Bone marrow (tissue), 2 donors: ENCODE measurements at places on chromosomes 4 and X.

GRCh38 chr4:158827543-158827981 lies 58.7 kb downstream of the FNIP2 start:
- DNase-seq, result no peak

GRCh38 chrX:21658746-21659145 lies 616 bp upstream of the KLHL34 start:
- DNase-seq, result no peak

DNA sequence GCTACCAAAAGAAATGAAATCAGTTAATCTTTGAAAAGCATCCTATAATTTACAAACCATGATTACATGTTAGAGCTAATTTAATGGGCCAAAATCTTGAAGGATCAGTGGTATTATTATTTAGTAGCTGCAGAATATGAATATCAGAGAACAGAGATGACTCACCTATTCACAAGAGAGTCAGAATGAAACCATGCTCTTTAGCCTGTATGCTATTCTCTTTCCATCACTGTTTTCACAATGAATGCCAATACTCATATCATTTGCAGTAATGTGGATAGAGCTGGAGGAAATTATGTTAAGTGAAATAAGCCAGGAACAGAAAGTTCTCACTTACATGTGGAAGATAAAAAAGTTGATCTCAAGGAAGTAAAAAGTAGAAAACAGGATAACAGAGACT lies 414.1 kb downstream of the CENPC start:
- DNase-seq, result no peak

DNA sequence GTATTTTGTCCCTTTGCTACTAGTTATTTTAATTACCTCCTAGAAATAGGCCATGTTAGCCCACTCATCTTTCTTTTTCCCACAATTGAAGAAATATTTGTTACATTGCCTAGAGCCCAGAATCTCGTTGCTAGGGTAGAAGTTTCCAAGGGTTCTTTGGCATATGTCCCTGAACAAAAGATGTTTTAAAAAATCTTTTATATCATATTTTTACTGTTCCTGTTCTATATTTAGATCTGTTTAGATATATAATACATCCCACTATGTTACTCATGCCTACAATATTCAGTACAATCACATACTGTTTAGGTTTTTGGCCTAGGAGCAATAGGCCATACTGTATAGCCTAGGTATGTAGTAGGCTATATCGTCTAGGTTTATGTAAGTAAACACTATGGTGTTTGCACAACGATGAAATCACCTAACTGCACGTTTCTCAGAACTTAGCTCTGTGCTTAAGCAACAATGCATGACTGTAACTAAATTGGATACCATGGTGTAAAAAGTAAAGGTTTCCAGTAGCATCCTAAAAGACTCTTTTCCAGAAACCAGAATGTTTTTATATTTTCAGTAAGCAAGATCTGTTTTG lies 236.0 kb upstream of the SLIT2 start:
- DNase-seq, result no peak

- no peak for DNase-seq
Observed at GRCh38 chr4:85419103-85419502, 55.8 kb upstream of the ARHGAP24 start.

GRCh38 chrX:64571011-64571410 lies 175.8 kb upstream of the MTMR8 start:
- no peak for DNase-seq

- DNase-seq, result no peak
Observed at GRCh38 chrX:110192516-110192915, 125.4 kb downstream of the AMMECR1 start.

GRCh38 chr4:7104366-7105031 lies 36.6 kb upstream of the GRPEL1 start:
- DNase-seq, result no peak

DNA sequence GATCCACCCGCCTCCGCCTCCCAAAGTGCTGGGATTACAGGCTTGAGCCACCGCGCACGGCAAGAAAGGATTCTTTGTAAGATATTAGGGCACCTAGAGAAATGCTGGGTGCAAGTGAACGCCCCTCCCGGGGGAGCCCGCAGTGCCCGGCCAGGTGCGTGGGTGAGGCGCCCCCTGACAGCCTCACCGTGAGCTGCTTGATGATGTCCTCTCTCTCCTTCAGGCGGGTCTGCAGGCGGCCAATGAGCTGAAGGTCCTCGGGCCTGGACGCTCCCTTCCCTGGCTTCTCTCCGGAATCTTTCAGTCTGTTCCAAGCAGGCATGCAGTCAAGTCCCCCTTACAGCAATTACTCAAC lies 21.9 kb downstream of the MED28 start:
- no peak for DNase-seq

- DNase-seq, result no peak
Observed at GRCh38 chr4:17805580-17806155, 4.9 kb downstream of the DCAF16 start.

GRCh38 chr4:61068060-61068459 lies 132.1 kb upstream of the ADGRL3 start:
- DNase-seq, result no peak

- no peak for DNase-seq
Observed at GRCh38 chrX:106481341-106481740, 130.4 kb upstream of the RADX start.

GRCh38 chrX:24920769-24921168 lies 95.0 kb downstream of the ARX start:
- no peak for DNase-seq

DNA sequence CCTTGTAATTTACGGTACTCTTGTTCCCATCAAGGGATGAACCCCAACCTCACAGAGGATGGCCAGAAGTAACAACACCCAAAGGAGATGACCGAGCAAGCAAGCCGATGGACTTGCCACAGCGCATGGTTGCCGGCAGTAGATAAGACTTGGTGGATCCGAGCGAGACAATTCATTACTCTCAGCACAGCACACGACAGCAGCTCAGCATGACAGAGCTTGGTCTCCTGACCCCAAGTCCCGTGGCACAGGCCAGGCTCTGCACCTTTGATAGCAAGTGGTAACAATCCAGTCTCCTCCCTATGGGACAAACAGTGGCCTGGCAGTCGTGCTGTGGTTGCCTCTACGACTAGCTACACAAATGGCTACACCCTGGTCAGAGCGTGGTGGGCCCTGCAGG lies 26.3 kb downstream of the RWDD4 start:
- DNase-seq, result no peak

GRCh38 chrX:153568451-153569011 lies 30.4 kb downstream of the CCNQ start:
- no peak for DNase-seq

DNA sequence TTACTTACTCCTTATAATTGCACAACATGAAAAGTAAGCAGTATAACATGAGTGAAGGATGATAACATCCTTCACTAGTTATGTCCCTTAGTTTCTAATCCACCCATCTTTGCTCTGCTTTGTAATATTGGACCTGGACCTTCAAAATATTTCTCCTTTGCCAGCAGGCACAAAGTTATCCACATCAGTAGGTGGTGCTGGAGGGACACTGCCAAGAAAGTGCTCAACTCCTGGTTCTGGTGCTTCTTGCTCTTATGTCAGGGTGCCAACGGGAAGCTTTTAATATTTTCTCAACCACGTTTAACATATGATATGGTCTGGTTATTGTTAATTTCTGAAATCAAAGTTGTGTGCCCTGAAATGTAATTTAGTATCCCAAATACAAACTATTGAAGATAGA lies 49.1 kb downstream of the TMEM165 start:
- DNase-seq, result no peak

DNA sequence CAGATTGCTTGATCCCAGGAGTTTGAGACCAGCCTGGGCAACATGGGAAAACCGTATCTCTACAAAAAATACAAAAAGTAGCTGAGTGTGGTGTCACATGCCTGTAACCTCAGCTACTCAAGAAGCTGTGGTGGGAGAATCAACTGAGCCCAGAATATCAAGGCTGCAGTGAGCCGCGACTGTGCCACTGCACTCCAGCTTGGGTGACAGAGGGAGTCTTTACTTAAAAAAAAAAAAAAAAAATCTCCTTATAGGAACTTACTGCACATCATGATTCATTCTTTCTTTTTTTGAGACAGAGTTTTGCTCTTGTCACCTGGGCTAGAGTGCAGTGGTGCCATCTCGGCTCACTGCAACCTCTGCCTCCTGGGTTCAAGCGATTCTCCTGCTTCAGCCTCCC lies 24.3 kb downstream of the UPF3B start:
- DNase-seq, result no peak

DNA sequence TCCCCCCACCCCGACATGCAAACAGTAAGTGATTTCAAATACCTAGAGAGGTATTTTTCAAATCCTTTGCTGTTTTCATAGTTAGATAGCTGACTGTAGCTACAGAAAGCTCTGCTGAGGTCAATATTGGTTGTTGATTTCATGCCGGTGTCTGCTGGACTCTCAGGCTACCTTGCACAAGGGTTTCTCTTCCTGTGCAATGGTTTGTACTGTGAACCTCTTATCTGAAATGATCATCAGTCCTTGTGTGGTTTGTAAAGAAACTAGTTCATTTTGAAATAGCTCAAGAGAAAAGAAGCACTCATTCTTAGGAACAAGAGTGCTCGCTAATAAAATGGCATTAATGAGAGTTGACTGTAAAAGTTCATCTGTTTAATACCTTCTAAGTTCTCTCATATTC lies 2.1 kb downstream of the MTM1 start:
- DNase-seq, result no peak

DNA sequence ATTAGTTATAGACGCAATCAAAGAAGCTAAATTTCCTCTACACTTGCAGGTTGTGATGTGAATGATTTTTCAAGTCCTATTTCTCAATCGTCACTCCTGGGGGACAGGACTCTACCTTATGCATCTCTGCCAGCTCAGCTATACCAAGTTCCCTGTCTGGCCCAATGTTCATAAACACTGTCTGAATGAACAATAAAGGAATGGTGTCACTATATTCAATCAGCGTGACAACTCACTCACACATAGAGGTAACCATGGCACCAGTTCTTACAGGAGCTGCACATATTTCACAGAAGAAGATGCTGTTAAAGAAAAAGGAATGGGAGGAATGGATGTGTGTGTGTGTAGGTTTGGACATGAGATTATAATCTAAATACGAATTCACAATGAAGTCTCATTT lies 280.6 kb downstream of the PPP1R2C start:
- DNase-seq, result no peak

DNA sequence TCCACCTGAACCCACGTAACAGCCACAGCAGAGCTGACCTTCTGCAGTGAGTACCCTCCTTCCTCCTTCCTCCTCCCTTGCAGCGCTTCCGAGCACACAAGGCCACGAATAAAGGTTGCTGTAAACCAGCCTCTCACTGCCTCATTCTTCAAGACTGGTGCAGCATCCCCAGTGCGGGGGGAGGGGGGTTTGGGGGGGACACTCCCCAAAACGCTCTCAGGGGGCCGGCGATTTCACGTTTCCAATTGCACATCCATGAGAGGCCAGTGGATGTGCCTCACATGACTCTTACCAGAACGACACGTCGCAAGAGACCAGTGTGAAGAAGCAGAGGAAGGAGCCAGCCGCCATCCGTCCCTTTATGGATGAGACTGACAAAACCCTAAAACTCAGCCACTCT lies 5.2 kb downstream of the DHRSX start:
- no peak for DNase-seq

- DNase-seq, result no peak
Observed at GRCh38 chr4:21645776-21646175, 302.8 kb downstream of the KCNIP4 start.

GRCh38 chrX:38061335-38061734 lies 55.0 kb downstream of the SYTL5 start:
- no peak for DNase-seq

DNA sequence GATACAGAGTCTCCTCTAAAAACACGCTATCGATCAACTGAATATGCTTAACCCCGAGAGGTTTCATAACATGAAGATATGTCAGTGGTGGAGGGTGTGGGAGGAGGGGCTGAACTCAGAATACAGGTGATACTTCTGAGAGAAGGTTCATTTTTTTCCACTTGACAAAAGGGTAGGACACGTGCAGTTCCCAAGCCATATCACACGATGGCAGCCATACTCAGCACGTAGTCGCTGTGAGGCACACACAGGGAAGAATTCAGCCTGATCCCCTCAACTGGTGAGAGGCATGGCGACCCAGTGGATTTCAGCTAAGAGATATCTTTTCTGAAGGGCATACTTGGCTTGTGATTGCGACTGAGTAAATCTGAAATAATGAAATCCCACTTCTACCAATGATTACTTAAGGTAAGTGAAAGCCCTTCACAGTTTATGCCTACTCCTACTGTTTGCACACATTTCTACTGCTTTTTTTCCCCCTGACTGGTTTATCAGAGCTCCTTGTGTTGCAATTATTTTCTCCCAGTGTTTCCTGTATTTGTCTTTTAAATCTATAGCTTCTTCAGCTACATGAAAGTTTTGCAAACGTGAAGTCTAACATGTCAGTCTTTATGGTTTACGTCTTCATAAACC lies 133.1 kb downstream of the CORIN start:
- DNase-seq, result no peak

DNA sequence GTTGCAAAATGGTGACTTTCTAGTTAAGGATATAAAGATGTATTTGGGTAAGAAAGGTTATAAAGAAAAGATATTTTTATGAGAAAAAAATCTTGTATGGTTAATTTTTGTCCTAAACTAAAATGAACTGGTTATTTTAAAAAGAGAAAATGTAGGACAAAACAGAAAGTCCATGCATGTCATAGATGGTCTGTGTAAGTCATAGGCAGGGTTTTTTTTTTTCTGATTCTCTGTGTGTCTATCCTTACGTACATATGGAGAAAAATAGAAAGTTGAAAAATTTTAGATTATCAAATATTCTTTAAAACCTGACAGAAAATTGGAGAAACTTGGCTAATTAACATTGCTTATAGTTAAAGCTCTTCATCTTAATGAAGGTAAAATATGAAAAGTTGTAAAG lies 493.4 kb downstream of the IQCM start:
- no peak for DNase-seq

GRCh38 chrX:111483881-111484280 lies 27.6 kb upstream of the SERTM2 start:
- DNase-seq, result no peak

DNA sequence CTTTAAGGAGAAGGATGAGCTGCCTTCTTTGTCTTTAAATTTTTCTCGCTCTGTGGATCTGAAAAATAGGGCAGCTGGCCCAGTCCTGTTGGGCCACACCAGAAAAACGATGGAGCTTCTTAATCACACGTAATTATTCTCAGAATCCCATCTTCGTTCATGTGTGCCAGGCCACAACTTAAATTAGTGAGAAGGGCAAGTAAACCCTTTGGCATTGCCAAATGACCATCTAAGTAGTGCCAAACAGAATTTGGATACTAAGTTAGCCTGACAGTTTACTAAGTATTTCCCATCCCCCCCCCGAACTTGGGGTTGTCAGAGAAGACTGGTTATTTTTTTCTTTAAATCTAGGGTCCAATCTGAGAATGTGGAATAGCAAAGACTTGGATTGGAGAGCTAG lies 62.0 kb downstream of the CASP3 start:
- no peak for DNase-seq

DNA sequence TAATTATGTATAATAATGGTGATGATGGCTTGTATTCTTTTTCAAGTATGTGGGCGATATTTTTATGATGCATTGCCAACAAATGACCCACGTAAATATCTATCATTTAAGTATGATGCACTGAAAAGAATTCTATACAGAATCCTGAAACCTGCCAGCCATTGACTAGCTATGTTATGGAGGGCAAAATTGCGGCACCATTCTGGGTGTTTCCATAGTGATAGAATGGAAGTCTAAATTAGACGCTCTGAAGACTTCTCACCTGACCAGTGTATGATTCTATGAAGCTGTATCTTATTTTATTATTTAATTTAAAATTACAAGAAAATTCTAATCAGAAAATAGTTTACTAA lies 677 bp upstream of the CENPC start:
- DNase-seq, result no peak
